Stimulated activated CD4-positive, alpha-beta T cell treated with anti-CD3 and anti-CD28 coated beads, Interleukin-1b, Interleukin-23, amount 100 ng/mL, for 4 hours (primary cell): ENCODE measurements at places on chromosomes 3 and 15.

GRCh38 chr15:79060175-79060574, 30.4 kb downstream of the RASGRF1 start:
- no peak for DNase-seq

DNA sequence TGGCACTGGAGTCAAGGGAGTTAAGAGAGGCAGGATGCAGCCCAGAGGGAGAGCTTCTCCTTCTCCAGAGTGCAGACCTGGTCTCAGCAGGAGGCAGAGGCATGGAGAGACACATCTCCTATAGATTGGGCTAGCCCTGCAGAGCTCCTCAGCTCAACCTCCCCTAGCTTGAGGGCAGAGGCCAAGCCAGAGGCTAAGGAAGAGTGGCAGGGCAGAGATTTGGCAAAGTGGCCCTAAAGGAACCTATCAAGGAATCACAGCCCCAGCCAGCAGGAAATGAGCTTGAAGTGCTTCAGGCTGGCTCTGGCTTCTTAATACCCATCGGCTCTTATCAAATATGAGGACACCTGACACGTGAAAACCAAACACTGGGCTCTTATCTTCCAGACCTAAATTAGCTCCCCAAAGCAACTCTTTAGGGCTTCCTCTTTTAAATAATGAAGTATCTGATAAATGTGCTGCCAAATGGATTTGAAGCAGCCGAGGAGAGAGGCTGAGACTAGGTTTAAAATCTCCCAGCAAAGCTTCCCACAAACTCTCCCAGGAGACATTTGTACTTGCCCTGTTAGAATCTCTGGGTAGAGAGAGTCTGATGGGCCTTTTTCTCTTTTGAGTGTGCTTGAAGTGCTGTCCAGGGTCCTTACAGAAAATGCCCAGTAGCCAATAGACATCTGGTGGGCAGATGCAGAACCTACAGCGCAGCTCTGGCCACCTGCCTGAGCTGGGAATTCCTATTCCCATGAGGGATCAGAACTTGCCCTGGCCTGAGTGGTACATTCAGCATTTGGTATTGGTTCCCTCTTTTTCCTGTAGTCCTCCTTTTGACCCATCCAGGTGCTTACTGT, 271.4 kb downstream of the CLSTN2 start:
- DNase-seq, result no peak

DNA sequence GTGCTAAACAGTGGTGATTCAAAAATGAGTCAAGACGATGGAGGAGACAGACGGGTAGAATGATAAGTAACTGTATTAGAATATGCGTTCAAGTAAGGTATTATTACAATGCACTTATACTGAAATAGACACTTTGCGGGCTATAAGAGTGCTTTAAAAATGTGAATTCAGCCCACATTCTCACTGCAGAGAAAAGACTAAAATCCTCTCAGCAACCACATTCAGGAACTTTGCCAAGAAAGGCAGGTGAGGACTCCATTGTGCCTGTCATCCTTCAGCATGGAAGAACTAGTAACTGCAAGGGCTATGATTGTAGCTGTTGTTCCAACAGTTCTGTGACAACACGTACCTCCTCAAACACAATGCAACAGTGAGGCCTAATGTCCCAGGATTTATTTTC, 272.0 kb downstream of the RORA start:
- no peak for DNase-seq

- DNase-seq, result no peak
Measured at GRCh38 chr15:74995779-74996765, 709 bp downstream of the SCAMP5 start.

- no peak for DNase-seq
Measured at GRCh38 chr3:194364652-194365434, 4.7 kb downstream of the LRRC15 start.

DNA sequence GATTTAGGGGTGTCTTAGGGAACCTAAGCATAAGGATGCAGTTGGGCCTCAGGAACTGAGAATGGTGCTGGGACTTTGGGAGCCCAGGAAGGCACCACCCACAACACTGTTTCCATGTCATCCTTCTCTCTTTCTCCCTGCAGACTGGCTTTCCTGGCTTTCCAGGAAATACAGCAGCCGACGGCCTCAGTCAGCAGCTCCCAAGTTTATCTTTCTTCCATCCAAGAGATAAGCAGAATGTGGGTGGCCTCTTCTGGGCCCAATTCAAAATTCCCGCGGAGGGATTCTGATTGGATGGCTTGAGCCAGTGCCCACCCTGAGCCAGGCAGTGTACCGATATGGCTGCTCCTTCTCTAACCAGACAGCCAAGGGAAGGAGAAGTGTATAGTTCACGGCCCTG, 4.5 kb upstream of the CLN6 start:
- DNase-seq, result no peak
